ENCODE measurements at places on chromosomes 2 and 18. TPM values are rescaled to one million over a fixed set of nuclear protein-coding genes. Genes with fewer than 3 reads are reported as not detected.

Gene DOK6
- 6.3 TPM for total RNA-seq

Gene DSG4
- not detected for total RNA-seq

Gene VWA3B
- total RNA-seq: 0.38 TPM

Gene FSHR
- total RNA-seq: 0.14 TPM

Gene COLEC12
- 9.9 TPM for total RNA-seq

Gene GREB1L
- total RNA-seq: 6.4 TPM

Gene GLI2
- 2.2 TPM for total RNA-seq

Gene MYCN
- 0.54 TPM for total RNA-seq

DNA sequence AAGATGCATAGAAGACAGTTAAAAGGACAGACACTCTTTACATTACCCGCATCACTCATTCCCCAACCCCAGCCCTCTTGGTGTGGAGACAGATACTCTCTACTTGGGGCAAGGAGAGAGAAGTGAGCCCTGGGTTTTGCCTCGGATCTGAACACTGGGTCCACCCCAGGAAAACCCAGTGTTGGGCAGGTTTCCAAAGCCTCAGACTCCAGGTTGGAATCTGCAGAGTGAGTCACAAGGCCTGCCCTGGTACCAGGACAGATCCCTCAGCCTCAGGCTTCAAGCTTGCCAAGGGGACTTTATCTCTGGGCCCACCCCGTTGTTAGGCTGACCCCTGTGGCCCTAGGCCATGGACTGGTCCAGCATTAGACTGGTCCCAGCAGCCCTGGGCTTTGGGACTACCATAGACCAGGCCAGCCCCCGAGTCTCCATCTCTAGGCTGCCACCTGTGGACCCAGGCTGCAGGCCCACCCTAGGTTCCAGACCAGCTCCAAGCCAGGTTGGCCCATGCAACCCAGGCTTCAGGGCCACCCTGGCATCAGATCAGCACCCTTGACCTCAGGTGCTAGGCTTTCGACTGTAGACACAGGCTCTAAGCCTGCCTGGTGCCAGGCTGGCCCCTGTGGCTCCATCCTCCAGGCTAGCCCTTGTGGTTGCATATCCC, 112.8 kb downstream of the GULP1 start:
- no peak for DNase-seq

DNA sequence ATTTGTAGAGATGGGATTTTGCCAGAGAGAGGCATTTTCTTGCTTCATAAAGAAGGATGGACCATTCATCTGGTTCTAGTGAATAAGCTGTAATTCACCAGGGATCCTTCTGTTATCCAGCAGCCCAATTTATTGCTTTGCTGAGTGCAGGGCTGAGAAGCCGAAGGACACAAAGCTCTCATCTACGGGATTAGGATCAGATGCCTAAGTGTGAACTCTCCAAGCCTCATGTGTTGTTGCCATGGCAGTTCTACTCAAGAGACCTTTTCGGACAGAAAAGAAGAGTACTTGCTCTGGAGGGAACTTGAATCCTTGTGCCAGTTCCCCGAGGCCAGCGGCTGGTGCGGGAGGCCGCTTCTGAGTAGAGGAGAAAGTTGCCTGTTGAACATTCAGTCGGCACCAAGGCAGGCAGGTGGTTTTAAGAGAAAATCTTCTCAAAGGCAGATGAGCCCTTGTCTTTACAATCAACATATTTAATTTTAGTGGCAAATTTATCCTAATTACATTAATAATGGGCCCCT, 38.4 kb upstream of the MBP start:
- no peak for DNase-seq

GRCh38 chr2:101300836-101301235, 7.7 kb downstream of the RNF149 start:
- no peak for DNase-seq

GRCh38 chr2:214853906-214854305, 44.4 kb upstream of the BARD1 start:
- no peak for DNase-seq

DNA sequence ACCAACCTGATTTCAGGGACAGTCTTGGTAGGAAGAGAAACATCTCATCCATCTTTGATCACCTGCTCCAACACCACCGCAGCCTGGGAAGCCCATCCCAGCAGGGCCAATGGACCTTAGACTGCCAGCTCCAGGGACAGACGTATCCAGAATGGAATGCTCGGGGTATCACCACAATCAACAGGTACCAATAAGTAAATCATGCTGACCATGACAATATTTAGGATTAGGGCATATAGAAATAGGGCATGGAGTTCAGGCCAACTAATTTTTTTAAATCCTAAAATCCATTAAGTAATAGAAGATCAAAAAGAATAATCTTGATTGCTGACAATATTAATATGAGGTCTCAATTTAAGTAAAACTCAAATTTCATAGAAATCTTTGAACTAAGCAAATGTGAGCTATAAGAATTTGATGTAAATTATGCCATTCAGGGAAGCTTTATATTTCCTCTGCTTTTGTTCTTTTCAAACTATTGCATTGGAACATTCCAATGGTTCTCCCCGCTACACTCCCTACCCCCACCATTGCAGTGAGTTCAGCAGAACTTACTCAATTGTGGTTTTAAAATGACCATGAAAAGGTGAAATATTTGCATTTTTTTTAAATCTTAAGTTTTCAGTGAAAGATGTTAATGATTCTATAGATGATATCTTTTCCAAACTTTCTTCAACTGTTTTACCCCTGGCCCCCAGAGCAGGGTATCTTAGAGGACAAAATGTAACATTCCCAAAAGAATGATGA, 138.6 kb downstream of the DNER start:
- DNase-seq: no peak

DNA sequence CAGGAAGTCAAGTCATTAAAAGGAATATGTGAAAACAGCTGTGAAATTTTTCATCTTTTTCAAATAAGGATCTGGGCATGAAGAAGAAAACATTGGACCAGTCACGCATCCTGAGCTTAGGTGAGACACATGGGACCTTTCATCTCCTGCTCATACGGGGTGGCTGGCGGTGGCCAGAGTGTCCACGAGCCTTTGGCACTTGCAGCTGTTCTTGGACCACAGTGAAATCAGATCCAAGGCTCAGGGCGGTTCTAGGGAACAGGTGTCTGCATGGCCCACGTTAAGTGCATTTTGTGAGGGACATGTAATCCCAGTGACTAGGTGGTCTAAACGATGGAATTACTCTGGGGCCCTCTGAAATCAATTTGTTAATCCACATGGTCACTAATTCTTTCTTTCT, 212.7 kb upstream of the COPS8 start:
- DNase-seq: no peak

DNA sequence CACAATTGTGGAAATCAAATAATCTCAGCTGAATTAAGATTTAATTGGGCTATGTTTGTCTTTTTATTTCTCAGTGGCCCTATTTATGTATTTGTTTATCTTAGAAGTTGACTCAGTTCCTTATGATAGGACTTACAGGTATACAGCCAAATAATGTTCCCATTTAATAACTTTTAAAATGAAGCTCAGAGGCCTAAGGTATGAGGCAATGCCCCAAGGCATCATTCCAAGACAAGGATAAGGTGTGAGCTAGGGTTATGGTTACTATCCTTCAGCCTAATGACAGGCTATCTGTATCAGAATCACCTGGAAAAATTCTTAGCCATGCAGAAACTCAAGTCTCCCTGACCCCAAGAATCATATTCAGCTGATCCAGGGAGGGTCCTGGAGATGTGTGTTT, 7.4 kb upstream of the NRBP1 start:
- DNase-seq: no peak

DNA sequence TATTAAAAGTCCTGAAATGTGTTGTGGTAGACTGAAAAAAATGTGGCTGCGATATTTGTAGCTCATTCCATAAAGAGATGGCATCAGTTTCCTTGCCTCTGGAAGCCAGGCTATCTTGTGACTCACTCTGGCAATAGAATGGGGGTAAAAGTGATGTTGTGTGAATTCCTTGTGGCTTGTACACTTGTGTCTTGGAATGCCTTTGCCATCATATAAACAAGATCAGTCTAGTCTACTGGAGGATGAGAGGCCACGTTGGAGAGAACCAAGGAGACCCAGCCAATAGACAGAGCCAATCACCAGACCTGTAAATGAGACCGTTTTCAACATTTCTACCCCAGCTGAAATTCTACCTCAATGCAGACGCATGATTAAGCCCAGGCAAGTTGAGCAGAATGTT, 254.1 kb downstream of the TRIB2 start:
- DNase-seq: no peak

DNA sequence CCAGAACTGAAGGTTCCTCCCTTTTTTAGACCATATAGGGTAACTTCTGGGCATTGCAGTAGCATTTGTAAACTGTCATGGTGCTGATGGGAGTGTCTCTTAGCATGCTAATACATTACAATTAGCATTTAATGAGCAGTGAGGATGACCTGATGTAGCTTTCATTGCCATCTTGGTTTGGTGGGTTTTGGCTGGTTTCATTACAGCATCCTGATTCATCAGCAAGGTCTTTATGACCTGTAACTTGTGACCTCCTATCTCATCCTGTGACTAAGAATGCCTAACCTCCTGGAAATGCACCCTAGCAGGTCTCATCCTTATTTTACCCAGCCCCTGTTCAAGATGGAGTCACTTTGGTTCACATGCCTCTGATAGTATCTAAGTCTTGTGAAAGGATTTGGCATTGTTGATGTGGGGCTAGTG, 159.0 kb downstream of the TMX3 start:
- no peak for DNase-seq

DNA sequence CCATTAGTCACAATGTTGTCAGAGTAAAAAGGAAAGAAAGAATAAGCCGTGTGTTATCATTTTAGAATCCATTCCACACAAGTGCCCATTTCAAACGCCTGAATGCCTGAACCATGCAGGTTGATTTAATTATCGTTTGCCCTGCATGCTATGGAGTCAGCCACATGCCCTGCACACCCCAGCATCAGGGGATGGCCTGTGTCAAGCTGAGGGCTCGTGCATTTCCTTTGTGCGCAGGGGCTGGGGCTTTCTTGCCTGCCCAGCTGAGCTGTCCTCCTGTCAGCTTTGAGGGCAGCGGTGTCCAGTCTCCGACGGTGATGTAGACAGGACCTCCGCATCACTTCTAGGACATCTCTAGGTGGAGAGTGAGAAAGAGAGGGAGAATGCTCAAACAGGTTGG, 200.4 kb downstream of the TSN start:
- DNase-seq: no peak

DNA sequence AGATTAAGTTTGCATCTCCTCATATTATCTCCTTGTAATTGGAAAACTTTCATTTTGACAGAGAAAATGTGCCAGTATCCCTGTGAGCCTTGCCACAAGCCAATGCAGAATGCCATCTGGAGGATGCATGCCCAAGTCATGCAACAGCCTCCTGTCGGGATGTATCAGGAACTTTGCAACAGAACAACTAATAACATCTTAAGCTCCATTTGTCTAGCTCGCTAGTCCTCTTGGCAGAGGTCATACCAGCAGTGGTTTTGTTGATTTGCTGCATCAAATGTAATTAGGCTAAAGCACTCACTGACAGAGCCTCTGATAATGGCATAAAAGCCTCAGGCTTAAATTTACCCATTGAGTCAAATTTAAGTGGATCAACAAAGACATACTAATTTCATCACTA, 125.8 kb downstream of the UBE2E3 start:
- no peak for DNase-seq

DNA sequence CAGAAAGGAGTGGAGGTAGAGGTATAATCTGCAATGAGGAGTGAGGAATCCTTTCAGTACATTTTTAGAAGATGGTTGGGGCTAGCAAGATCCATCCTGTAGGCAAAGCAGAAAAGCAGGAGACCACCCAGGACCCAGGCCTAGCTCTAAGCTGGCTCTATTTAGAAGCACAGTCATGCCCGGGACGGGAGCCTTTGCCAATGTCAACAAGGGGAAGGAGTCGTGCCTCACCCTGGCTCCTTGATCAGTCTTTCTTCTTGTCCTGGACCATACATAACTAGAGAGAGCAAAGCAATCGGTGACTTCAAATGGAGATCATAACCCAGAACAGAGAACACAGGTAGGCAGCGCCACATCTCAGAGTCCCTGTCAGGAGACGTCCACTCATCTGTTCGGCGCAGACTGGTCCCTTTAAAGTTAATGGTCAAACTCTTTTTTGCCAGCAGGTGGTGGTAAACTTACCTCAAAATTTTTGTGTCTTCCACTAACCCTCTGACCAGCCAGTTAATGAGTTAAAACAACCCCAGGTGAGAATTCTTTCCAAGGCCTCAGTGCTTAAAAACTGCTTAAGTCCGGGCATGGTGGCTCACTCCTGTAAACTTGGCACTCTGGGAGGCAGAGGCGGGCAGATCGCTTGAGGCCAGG, 8.0 kb downstream of the MC5R start:
- no peak for DNase-seq

GRCh38 chr18:23359421-23359820, 93.7 kb upstream of the RIOK3 start:
- DNase-seq: no peak

GRCh38 chr2:218648088-218648786, 11.2 kb downstream of the ZNF142 start:
- DNase-seq: no peak

DNA sequence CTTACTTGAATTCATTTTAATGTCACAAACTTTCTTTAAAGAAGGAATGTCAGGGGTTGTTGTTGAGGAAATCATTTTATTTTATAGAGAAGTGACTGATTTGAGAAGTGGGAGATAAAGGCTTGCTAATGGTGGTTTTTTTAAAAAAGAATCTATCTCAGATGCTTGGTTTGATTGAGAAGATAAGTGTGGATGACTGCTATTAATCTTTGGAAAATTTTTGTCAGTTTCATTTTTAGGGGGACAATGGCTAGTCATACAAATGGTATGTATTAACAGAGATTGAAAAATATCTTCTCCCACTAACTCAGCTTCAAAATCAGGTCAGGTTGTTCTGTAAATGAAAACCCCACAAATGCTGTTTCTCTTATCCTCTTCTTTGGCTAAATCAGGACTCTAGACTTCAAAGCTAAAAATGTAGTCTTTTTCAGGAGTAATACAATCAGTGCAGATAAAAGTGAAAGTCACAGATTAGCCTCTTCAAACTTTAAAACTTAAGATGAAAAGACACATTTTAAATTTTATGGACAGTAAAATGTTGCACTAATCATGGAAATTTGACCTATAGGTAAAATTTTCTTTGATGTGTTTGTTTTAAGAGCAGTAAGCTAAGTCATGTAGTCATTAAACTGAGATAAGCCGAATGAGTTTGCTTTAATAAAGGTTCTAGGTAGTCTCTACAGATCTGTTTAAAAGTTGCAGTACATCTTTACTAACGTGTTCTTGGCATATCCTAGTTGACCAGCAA, 674.2 kb upstream of the VRK2 start:
- DNase-seq: no peak

DNA sequence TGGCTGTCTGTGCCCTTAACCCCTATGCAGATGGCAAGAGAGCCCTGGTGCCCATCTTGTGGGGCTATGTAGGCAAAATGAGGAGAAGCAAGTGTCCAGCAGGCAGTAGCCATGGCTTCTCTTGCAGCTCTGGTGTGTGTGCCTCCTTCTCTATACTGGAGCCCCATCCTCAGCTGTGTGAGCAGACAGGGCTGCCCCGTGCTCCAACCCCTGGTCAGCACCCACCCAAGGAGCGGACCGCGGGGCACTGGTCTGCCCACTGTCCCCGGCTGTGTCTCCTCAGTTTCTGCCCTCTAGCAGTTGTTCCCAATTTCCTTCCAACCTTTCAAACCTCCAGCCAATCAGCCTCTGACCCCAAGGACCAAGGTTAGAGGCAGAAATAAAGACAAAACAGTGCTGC, 134.9 kb upstream of the GLI2 start:
- peak; percentile 18 for DNase-seq
